ENCODE measurements at places on chromosomes 16 and 17.

- DNase-seq: peak; percentile 64
Observed at GRCh38 chr16:88685156-88686061, 898 bp downstream of the SNAI3 start.

GRCh38 chr17:48236681-48237134 is 129.1 kb downstream of the SNX11 start:
- DNase-seq: no peak

DNA sequence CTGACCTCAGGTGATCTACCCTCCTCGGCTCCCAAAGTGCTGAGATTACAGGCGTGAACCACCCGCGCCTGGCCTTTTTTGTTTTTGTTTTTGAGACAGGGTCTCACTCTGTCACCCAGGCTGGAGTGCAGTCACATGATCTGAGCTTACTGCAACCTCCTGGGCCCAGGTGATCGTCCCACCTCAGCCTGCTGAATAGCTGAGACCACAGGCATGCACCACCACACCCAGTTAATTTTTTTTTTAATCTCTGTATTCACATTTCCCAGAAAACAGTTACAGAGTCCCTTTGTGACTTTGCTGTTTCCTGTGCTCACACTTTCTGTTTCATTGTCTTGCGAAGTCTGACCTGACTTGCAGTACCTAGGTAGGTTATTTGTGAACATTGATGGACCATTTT is 2.7 kb downstream of the CLUAP1 start:
- DNase-seq: peak; percentile 44

GRCh38 chr17:81328978-81329926 is 34.1 kb upstream of the SLC38A10 start:
- no peak for DNase-seq

- DNase-seq: no peak
Observed at GRCh38 chr16:50267151-50267631, 840 bp downstream of the ADCY7 start.

- DNase-seq: no peak
Observed at GRCh38 chr17:45307290-45308015, 9.4 kb downstream of the MAP3K14 start.

GRCh38 chr17:50292465-50292864 is 18.2 kb downstream of the TMEM92 start:
- DNase-seq: no peak

DNA sequence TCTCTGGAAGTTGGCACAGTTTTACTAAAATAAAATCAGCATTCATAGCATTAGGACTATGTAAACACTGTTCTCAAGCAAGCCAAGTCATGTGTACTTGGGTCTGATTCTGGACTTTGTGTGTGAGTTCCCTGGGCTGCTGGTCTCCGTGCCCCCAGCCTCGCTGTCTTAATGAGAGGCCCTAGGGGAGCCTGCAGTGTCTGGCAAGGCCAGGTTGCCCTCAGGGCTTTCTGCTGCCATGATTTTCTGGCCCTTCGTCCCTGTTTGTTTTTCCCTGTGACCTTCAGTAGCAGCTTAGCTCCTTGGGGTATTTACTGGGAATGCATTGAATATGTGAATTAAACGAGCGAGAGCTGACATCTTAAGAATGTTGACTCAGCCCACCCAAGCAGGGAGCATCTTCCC is 161.8 kb downstream of the RPTOR start:
- DNase-seq: no peak

GRCh38 chr16:16158082-16158658 is 65.1 kb downstream of the ABCC6 start:
- no peak for DNase-seq

- DNase-seq: no peak
Observed at GRCh38 chr17:50255766-50256635, 18.3 kb upstream of the TMEM92 start.

DNA sequence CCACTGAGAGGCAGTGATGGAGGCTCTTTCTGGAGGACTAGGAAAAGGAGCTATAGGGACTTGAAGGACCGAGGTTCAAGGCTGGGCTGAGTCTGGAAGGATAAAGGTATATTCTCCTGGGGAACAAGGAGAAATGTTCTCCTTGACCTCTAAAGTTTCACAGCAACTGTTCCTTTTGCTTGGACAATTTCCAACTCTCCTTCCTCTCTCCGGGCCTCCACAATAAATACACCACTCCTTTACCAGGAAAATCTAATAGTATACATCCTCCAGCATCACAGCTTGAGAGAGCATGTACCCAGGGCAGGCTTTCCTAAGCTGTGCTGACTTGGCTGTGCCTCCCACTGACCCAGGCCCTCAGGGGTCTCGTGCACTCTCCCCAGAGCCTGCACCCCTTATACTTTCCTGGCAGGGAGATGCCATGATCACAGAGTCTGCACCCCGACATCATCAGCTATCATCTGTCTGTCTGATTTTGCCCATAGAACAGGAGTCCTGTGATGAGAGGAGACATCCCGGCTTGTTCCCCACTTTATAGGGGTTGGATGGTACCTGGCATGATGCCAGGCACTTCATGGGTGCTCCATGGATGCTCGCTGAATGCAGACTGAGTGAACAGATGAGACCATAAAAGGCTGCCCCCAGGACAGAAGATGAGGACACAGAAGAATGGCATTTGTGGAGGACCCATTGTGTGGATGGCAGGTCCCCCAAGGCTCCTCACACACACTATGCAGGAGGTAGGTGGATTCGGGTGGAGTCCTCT is 582.6 kb upstream of the CDH5 start:
- no peak for DNase-seq

DNA sequence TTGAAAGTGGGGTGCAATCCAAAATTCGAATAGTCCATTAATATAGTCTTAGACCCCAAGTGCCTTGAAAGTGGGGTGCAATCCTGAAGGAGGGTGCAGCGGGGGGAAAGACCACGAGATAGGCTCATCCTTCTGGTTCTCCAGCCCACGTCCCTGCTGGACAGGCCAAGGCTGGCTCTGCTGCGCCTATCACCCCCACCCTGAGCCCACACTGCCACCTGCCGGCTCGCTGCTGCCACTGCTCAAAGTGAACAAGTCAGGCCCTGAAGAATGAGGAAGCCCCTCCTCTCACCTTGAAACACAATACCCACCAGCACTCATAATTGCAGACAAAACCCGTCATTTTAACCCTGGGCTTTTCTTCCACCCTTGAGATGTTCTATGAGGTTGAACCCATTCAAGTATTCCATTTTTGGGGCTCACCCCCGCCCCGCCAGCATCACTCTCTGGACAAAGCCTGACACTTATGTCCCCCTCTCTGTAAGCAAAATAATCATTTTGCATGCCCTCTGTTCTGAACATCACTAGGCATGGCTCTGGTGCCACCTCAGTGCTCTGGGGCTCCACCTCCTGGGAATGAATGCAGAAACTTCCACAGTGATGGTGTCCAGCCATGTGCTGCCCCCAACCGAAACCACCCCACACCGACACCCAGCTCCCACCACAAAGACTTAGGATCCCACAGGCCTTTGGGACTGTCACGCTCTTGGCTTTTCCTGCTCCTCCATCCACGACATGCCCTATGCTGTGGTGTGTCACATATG is 56.8 kb downstream of the BEAN1 start:
- DNase-seq: peak; percentile 70

DNA sequence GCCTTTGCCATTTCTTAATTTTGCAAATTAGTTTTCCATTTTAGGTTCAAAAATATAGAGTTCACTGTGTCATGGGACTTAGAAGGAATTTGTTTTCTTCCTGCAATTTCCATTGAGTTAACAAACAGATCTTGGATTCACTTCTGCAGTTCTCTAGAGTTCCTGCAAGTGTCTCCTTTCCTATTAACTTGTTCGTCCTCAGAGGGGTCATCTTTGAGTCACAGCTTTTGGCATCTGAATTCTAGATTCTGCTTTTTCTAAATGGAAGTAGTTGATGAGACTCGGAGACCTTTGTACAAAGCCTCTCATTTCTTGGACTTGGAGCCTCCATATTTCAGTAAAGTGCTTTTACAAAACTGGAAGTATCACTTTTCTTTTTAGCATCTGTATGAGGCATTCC is 323.3 kb downstream of the BCAS3 start:
- DNase-seq: no peak

- peak; percentile 12 for DNase-seq
Observed at GRCh38 chr17:30379303-30379902, 676 bp downstream of the CPD start.

DNA sequence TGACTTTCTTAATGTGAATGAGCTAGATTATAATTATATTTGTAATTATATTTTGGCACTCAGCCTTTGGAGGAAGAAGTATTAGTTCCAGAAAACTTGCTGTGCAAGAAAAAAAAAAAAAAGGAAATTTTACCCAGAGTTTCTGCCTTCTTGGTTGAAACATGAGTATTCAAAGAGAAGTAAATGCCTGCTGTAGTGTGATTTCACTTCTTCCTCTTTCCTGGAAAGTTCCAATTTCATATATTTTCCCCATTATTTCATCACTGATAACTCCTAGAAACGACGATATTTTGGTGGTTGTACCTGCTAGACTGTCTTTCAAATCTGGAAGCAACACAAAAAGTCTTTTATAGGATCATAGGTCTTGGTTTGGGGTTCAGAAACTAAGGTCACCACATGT is 20.4 kb upstream of the MPHOSPH6 start:
- no peak for DNase-seq

- no peak for DNase-seq
Observed at GRCh38 chr16:85330694-85331188, 218.5 kb upstream of the CIBAR2 start.

- no peak for DNase-seq
Observed at GRCh38 chr17:13359774-13360173, 242.0 kb downstream of the HS3ST3A1 start.

- no peak for DNase-seq
Observed at GRCh38 chr17:4534515-4534914, 20.7 kb downstream of the MYBBP1A start.

GRCh38 chr16:64206862-64207261 is 915.0 kb downstream of the CDH11 start:
- no peak for DNase-seq

- no peak for DNase-seq
Observed at GRCh38 chr17:65529761-65530522, 31.5 kb downstream of the AXIN2 start.

- DNase-seq: no peak
Observed at GRCh38 chr16:54006693-54007092, 279.9 kb downstream of the IRX3 start.

Measured in T-cell (primary cell).